ENCODE measurements at places on chromosomes 13 and 19.

DNA sequence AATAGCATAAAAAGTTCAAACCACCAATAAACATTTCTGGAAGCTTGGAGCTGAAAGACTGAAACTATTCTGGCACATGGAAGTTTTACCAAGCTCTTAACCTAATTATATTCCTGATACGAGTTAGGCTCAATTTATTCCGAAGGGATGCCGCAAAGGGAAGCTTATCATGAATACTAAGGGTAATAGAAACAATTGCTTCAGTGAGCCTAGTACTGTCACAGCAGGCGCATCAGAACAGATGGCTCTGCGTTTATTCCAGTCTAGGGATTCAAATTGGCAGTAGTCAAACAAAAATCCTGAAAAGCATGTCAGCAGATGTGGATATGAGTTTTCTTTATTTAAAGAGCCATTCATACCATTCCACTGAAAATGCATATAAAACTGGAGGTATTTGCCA lies 779.5 kb downstream of the GPC5 start:
- DNase-seq = no peak

- no peak for DNase-seq
Measured at GRCh38 chr19:35592226-35592625, 6.3 kb downstream of the PMIS2 start.

- DNase-seq = no peak
Measured at GRCh38 chr13:20057963-20058362, 99.4 kb downstream of the ZMYM2 start.

- no peak for DNase-seq
Measured at GRCh38 chr19:41701401-41702075, 6.9 kb upstream of the CEACAM5 start.

DNA sequence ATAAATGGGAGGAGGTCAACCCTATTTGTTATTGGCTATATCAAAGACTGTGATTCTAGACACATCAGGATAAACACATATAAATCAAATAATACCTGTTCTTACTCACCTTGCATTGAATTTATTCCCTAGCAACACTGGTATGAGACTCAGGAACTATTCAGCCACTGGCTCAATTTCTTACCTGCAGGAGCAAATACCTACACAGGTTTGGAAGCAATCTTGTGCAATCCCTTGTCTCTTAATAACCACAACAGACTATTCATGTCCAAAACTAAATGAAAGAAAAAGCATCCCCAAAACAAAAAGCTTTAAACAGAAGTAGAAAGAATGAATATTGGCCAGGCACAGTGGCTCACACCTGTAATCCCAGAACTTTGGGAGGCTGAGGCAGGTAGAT lies 55.5 kb downstream of the TBC1D4 start:
- DNase-seq = no peak

- no peak for DNase-seq
Measured at GRCh38 chr19:42207767-42208271, 9.7 kb downstream of the DEDD2 start.

GRCh38 chr13:68176475-68176874 lies 946.3 kb upstream of the PCDH9 start:
- DNase-seq = no peak

- DNase-seq = no peak
Measured at GRCh38 chr13:75225288-75226032, 256.5 kb downstream of the TBC1D4 start.

GRCh38 chr19:39299404-39299803 lies 3.2 kb downstream of the IFNL1 start:
- DNase-seq = no peak

GRCh38 chr19:39916851-39917396 lies 17.5 kb downstream of the FCGBP start:
- DNase-seq = no peak

GRCh38 chr13:73625562-73626339 lies 508.5 kb downstream of the KLF12 start:
- no peak for DNase-seq

DNA sequence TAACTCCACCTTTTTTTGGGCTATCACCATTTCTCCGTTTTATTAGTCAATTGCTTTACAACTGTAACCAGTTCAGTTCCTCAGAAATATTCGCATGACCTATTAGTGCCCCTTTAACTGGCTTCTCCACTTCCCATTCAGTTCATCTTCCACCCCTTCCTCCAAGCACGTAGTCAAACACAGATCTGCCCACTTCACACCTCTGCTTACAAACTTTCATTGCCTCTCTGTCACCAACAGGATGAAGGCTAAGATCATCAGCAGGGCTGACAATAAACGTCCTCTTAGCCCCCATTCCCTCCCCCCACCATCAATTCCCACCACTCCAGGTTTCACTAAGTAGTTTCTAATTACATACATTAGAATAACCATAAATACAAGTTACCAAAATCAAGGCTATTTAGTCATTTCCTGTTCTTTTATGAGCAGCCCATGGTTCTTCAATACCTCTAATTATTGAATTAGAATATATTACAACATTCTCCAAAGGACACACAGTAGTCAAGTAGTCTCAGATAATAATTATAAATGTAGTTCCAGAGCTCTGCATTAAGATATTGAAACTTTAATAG lies 95.7 kb downstream of the SPRY2 start:
- no peak for DNase-seq
